ENCODE measurements at places on chromosomes 12 and 14.

- no peak for DNase-seq
Observed at GRCh38 chr12:51191516-51192283, 18.8 kb upstream of the TFCP2 start.

- no peak for DNase-seq
Observed at GRCh38 chr12:108668542-108668941, 34.8 kb upstream of the SELPLG start.

GRCh38 chr12:108296945-108297344 is 42.2 kb downstream of the CMKLR1 start:
- DNase-seq = no peak

- no peak for DNase-seq
Observed at GRCh38 chr12:3755898-3756297, 3.0 kb upstream of the CRACR2A start.

DNA sequence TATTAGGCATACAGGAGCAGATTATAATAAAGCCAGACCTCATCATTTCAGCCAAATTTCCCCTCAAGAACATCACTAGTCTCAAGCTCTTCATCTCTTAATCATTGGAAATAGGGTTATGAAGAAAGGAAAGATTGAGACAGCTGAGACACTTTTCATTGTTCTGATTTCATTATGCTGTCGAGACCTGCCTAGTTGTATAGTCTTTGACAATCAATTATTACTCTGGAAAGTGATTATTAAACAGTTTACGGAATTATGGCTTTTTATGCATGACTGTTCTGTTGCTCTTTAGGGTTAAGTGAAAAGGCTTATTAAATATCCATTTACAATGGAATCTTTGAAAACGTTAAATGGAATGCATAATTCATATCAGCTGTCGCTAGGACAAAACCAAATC is 48.3 kb downstream of the TTC6 start:
- DNase-seq = no peak

- no peak for DNase-seq
Observed at GRCh38 chr14:33814010-33814409, 136.9 kb downstream of the EGLN3 start.

DNA sequence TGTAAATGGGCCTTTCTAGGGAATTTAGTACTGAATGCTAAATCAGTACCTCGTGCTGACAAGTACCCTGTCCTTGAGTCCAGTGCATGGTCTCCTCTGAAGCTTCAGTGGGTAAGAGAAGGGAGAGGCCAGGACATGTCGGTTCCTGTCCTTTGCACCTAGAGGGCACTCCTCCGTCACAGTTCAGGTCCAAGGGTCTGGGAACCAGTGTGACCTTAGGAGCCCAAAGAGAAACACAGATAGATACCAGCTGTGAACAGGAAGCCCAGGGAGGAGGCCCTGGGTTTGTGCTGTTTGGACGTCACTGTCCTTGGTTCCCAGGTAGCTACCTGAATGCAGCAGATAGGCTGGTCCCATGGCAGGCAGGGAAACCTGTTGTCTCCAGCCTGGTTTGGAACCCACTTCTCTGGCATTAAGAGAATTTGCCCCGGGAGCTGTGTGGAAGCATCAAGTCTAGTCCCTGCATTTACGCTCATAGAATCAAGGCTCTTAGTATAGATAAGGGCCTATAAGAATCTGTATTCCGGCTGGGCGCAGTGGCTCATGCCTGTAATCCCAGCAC is 3.9 kb upstream of the FGF23 start:
- DNase-seq = no peak

- DNase-seq = no peak
Observed at GRCh38 chr14:67975470-67975869, 155.9 kb downstream of the RAD51B start.

DNA sequence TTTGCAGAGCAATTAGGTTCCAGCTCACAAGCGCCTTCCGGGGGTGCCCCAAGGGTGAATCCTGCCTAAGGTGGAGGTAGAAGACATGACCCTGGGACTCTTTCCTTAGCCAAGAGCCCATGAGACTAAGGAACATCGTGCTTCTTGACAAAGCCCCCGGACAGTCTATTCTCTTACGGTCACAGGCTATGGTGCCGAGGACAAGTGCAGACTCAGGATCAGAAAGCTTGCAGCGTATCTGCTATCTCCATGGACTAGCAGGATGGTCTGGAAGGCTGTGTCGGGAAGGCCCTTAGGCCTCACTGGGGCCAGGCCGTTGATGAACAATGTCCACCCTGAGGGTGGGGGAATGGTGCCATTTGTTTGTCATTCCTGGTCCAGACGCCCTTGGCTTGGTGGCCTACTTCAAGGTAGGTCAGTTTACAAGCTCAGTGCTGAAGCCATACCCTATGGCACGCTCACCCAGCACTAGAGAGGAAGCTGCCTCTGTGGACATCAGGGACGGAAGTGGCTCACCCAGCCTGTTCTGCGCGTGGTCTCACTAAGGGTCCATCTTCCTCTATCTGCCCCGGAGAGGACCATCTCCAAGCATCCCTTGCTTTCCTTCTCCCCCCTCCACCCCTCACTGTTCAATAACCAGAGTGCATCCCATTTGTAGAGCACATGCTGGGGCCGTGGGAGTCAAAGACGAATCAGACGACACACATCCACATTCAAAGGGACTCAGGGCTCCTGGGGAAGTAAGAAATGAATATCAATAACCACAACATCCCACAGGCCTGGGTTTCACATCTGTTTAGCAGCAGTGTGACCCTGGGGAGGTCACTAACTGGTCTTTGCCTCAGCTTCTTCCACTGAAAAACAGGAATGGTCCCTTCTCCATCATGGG is 45.0 kb upstream of the IQSEC3 start:
- DNase-seq = peak; percentile 11
